Bronchial epithelial cell (primary cell): ENCODE measurements at places on chromosomes 11 and 22.

DNA sequence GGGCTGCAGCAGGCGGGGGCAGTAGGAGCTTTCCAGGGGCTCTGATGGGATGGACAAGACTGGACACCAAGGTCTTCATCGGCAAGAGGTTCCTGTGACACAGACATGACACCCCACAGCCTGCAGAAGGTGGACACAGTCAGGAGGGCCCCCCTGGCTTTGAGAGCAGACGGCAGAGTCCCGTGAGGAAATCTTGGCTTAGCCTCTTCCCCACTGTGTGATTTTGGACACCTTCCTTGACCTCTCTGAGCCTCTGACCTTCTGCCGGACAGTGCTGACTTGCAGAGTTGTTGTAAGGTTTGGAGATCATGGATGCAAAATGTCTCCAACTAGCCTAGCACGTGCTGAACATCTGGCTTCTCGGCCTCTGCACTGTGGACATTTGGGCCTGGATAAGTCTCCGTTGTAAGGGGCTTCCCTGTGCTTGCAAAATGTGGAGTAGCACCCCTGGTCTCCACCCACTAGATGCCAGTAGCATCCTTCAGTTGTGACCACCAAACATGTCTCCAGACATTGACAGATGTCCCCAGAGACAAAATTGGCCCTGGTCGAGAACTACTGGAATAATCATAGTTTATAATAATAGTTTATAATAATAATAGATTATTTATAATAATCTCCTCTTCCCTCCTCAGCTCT, 54.6 kb downstream of the MCM5 start:
- DNase-seq: no peak

DNA sequence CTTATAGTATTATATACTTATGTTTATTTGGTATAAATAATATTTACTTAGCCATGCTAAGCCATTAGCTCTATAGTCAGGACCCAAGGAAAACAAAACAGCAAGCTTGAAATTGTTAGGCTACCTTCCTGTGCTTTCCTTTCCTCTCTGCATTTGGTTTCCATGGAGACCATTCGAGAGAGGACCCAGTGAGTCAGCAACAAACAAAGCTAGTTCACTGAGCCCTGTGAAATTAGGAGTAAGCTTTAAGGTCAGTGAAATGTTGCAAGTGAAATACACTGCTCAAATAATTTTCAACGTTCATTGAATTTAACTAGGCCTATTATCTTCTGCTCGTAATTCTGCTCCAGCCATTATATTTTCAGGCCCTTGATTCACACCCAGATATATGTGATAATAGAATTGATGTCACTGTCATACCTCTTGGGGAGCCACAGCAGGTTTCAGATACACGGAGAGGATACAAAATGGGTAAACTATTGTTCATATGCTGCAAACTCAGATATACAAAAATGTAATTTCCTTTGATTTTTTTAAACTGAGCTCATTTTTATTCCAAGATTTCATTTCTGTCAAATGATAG, 9.1 kb upstream of the OR10D3 start:
- peak; percentile 78 for DNase-seq

DNA sequence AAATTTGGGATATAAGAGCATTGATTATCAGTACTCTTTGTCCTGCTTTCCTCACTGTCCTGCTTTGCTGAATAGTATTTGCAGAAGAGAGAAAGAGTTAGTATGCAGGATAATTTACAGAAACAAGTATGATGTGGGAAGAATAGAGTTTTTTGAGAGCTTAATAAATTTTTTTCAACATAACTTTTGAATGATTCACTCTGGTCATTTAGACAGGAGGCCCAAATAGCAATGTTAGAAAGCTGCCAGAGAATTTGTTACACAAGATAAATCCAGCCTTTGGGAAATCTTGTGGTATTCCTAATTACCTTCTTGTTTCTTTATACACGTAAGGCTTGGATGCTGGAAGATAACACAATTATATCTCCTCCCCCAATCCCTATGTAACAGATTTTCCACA, 484.6 kb downstream of the CNTN5 start:
- DNase-seq: no peak

GRCh38 chr22:39940757-39941305, 19.4 kb upstream of the TMA7B start:
- peak; percentile 10 for DNase-seq

- no peak for DNase-seq
These were observed 15.0 kb downstream of the IPO7 start for GRCh38 chr11:9399466-9399865.

GRCh38 chr22:25166266-25167040, 33.2 kb upstream of the CRYBB3 start:
- no peak for DNase-seq

DNA sequence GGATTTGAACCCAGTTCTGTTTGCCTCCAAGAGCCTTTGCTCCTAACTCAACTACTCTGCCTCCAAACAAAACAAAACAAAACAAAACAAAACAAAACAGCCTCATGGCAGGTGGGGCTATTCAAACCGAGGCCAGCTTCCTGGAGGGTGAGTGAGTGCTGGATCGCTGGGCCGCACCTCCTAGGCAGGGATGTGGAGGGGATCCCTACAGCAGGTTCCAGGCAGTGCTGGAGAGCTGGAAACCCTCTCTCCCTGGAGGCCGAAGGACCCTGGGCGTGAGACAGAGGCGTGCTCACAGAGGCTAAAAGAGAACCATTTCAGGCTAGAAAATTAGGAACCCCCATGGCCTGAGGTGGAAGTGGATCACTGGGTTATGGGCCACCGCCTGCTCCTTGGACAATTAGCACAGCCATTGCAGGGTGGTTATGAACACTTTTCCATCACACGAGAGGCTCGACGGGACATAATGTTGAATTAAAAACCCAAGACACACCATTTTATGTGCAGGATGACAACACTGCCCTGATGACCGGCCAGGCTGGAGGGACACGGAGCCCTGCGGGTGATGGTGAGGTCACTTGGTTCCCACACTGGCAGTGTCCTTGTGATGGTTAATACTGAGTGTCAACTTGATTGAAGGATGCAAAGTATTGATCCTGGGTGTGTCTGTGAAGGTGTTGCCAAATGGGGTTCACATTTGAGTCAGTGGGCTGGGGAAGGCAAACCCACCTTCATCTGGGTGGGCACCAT, 35.2 kb downstream of the SHISAL1 start:
- no peak for DNase-seq

DNA sequence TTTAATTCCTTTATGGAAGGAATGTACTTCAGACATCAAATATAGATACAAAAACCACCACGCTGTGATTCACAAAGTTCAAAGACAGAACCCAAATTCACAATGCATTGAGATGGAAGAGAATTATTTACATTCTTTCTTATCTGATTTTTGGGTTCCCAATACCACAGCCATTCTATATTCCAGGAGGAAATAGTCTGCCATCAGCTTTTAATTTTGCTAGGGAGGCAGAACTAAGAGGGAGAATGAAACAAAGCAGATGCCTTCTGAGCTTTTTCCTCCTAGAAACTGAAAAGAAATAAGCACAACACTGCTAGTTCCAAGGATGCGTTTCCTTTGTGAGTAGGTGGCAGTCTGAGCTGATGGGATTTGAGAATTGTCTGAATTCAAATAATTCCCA, 283.0 kb upstream of the NARS2 start:
- DNase-seq: no peak

DNA sequence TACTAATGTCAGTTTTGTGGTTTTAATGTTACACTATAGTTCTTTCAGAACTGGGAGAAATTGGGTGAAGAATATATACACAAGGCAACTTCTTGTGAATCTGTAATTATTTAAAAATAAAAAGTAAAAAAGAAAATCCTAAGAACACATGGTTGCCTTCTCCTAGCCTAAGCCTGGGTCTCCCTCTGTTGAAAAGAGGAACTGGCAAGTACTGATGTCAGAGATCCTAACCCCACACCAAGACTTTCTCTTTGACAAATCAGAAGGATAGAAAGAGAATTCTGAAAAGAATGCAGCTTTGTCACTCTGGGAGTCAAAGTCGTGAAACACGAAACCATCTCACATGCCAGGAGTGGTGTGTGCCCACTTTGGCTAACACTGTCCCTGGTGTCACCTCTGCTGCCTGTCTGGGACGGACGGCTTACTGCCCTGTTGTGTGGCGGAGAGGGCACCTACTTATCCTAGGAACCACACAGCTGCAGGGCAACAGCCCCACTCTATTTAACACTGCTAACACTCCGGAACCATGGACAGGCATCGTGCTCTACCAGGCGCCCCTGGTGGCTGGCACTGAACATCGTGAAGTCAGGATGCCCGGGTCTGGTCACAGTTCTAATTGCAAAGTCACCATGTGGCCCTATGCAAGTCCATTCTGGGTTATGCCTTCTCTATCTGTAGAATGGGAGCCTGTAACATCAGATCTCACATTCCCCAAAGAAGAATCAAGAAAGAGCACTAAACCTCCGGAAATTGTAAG, 108.7 kb upstream of the CD82 start:
- DNase-seq: peak; percentile 10

GRCh38 chr22:22773979-22774604, 113.5 kb upstream of the IGLL5 start:
- DNase-seq: no peak

GRCh38 chr22:50602338-50602700, 1.7 kb downstream of the MAPK8IP2 start:
- DNase-seq: no peak

- DNase-seq: no peak
These were observed 159.2 kb upstream of the DDI1 start for GRCh38 chr11:103877221-103877620.

GRCh38 chr11:32931606-32932005, 39.0 kb downstream of the QSER1 start:
- no peak for DNase-seq

GRCh38 chr11:130068986-130069658, 572 bp upstream of the APLP2 start:
- DNase-seq: peak; percentile 73
